ENCODE measurements at places on chromosomes 6 and 20.

DNA sequence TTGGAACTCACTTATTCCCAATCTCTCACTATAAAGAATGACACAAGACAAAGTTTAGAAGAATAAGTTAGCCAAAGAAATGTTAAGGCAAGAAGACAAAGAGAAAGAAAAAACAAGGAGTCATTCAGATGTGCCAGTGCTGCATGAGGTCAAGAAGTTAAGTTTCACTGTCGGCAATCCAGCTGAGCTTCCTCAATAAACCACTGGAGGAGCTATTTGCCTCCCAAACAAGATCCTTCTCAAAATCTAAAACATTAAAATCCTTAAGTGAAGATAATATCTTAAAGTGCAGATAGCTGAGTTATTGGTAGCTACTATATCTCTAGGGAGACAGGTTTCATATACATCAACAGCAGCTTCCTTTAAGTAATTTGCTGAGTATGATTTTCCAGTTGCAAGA, 512.3 kb downstream of the HDGFL1 start:
- DNase-seq: no peak

GRCh38 chr20:19074828-19075516, 137.5 kb upstream of the SLC24A3 start:
- DNase-seq: no peak

DNA sequence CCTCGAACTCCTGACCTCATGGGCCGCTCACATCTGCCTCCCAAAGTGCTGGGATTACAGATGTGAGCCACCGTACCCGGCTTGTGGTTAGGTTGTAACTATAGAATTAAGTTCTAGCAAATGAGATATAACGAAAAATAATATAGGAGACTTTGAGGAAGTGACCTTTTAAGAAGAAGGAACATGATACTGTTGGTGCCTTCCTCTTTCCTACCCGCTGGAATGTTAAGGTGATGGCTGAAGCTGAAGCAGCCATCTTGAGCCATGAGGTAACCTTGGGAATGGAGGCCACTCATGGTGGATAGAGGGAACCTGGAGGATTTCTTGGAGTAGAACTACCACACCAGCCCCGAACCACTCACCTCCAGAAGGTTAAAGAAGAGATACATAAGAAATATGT, 48.1 kb upstream of the MDGA1 start:
- no peak for DNase-seq

DNA sequence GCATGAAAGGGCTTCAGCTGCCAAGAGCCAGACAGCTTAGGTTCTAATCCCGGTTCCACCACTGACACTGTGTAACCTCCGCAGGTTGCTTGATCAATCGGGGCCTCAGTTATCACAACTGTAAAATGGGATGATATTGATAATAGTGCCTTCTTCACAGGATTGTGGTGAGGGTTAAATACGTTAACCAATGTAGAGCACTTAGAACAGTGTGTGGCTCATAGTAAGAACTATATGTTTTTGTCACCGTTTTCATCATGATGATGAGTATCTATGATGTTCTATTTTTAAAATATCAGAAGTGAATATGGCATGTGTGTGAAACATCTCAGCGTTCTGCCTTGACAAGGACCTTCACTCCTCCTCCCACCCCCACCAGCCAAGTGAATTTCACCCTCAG, 10.3 kb upstream of the MAPK13 start:
- no peak for DNase-seq

GRCh38 chr6:148535976-148536375, 193.3 kb downstream of the SASH1 start:
- DNase-seq: no peak

- peak; percentile 26 for DNase-seq
Measured at GRCh38 chr6:44016131-44016870, 111.0 kb downstream of the MRPL14 start.

DNA sequence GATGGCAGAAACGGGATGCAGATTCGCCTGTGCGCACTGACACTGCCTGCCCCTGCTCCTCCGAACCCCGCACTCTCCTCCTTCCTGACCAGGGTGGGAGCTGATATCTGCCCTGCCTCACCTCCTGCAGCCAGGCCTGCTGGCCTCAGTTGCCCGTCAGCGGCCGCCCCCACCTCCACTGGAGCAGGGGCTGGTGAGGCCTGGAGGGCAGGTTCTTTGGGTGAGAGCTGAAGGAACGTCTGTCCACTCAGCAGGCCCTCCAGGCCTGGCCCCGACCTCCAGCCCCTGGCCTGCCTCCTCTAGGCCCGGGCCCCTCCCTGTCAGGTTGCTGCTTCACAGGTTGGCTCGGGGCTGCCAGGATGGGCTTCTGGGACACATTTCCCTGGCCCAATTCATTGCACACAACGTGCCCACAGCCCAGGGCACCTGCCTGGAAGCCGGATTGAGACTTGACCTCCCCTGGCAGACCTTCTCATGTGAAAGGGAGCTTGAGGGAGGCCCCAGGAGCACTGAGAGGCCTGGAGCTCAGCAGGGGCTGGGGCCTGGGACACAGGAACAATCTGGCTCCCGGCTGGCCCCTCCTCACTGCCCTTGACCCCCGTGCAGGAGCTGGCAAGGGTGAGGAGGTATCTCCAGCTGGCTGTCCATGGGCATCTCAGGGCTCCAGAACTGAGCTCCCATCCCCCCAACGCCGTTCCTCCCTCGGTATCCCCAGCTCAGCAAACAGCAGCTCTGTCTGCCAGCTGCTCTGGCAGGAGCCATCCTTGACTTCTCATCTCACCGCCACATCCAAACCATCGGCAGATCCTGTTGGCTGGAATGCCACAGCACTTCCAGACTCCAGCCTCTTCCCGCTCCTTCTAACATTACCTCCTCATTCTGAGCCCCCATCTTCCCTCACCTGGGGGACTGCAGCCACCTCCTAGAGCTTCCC, 39.5 kb downstream of the SPDEF start:
- no peak for DNase-seq

DNA sequence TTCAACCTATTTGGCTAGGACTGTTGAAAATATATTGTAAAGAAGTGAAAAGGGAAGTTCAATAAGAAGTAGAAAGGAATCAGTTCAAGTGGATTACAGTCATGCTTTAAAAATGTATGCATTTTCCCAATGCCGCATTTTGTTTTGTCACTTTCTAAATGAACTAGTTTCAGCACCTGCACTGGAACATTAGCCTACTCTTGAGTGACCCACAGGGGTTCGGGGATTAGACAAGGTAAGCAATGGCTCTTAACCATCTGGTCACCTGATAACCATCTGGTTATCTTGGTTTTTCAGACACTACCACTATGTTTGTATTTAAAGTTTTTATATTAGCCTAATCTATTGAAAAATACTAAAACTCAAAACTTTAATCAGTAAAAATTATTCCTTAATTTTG, 97.6 kb downstream of the CD164 start:
- no peak for DNase-seq

- DNase-seq: no peak
Measured at GRCh38 chr20:56827763-56828162, 198.7 kb downstream of the TFAP2C start.
